ENCODE measurements at places on chromosomes 6 and 20.

- no peak for DNase-seq
Measured at GRCh38 chr6:45686841-45687569, 309.3 kb upstream of the SUPT3H start.

GRCh38 chr20:43669332-43669731 lies 2.4 kb downstream of the MYBL2 start:
- no peak for DNase-seq

GRCh38 chr20:62053465-62054196 lies 12.1 kb downstream of the TAF4 start:
- DNase-seq = no peak

- no peak for DNase-seq
Measured at GRCh38 chr20:15265581-15266309, 928.3 kb upstream of the FLRT3 start.

DNA sequence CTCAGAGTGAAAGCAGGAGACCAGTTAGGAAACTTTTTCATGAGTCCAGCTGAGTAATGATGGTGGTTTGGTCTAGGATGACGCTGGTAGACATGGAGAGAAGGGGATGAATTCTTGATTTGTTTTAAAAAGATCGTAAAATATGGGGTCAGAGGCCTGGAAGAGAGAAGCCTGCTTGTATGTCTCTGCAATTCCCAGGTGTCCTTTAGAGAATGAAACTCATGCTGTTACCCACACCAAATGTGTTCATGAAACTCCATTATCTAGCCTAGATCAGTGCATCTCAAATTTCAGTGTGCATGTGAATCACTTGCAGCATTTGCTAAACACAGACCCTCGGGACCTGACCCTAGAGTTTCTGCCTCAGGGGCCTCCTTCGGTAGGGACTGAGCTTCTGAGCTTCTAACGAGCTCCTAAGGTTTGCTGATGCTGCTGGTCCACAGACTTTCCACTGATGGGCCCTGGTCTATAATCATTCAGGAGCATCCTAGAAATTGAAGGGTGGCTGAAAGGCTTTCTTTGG lies 302.0 kb upstream of the PLCB4 start:
- no peak for DNase-seq

DNA sequence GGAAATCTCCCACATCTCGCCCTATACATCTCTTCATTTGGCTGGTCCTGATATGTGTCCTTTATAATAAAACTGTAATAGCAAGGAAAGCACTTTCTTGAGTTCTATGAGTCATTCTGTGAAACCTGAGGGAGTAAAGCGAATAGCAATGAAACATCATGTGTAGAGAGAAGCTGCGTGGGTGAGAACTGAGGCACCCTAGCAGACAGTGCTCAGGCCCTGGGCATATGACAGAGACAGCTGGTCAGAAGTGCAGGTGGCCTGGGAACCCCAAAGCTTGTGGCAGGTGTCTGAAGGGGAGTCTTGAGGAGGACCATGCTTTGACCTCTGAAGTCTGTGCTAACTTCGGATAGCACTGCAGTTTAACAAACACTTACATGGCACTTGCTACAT lies 1.3 kb upstream of the BLOC1S5 start:
- DNase-seq = no peak

- DNase-seq = no peak
Measured at GRCh38 chr6:126539022-126539421, 199.1 kb downstream of the CENPW start.

- DNase-seq = peak; percentile 40
Measured at GRCh38 chr6:131954775-131955107, 3.6 kb upstream of the CCN2 start.

GRCh38 chr20:53708129-53708968 lies 114.7 kb upstream of the ZNF217 start:
- DNase-seq = no peak

Measured in heart left ventricle (tissue), 16 donors.